T-helper 17 cell (primary cell): ENCODE measurements at places on chromosomes 2 and 18. TPM values are rescaled to one million over a fixed set of nuclear protein-coding genes. Genes with fewer than 3 reads are reported as not detected.
A peak's percentile ranks its signal among the peaks of the same experiment; 100 is the strongest.

GRCh38 chr2:106982350-106982749 is 96.4 kb upstream of the ST6GAL2 start:
- H3K4me1 ChIP-seq, result no peaks in the 10 kb centered on the region
- H3K27me3 ChIP-seq, result no peaks in the 10 kb centered on the region
- no peak overlapping the region for H3K4me3 ChIP-seq
- H3K27ac ChIP-seq, result no peak overlapping the region

DNA sequence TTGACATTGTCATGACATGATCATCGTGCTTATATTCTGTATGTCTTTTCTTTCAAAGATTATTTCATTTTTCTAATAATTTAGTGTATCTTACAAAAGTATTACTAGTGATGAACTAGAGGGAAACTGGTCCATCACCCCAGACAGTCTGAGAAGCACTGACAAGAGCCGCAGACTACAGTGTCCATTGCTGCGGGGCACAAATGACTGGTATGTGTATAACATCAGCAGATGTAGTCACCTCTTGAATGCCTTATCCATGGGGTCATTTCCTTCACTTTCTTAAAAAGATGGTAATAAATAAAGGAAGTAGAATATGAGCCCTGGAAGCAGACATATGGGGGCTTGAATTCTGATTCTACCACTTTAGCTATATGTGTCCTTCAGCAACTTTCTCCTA is 29.6 kb downstream of the NEMP2 start:
- H3K27ac ChIP-seq, result peak overlapping the region; percentile 60
- peaks cover 9% of the 10 kb centered on the region for H3K4me1 ChIP-seq
- H3K27me3 ChIP-seq, result no peaks in the 10 kb centered on the region
- DNase-seq, result no peak

GRCh38 chr2:55175254-55176093 is 56.6 kb downstream of the CLHC1 start:
- peaks cover 1% of the 10 kb centered on the region for H3K36me3 ChIP-seq
- peak overlapping the region; percentile 56 for H3K4me3 ChIP-seq
- DNase-seq, result no peak
- peak overlapping the region; percentile 41 for H3K27ac ChIP-seq
- peaks cover 6% of the 10 kb centered on the region for H3K4me1 ChIP-seq

GRCh38 chr2:160621748-160622147 is 128.1 kb upstream of the RBMS1 start:
- H3K4me1 ChIP-seq, result peaks cover 2% of the 10 kb centered on the region
- H3K27me3 ChIP-seq, result no peaks in the 10 kb centered on the region
- no peak overlapping the region for H3K4me3 ChIP-seq
- no peaks in the 10 kb centered on the region for H3K36me3 ChIP-seq
- H3K27ac ChIP-seq, result no peak overlapping the region
- DNase-seq, result no peak

- H3K27ac ChIP-seq, result no peak overlapping the region
- H3K4me3 ChIP-seq, result no peak overlapping the region
- no peaks in the 10 kb centered on the region for H3K4me1 ChIP-seq
- no peak for DNase-seq
- H3K36me3 ChIP-seq, result peaks cover 2% of the 10 kb centered on the region
These were observed 314.4 kb upstream of the NT5C1B start for GRCh38 chr2:18903750-18904149.

DNA sequence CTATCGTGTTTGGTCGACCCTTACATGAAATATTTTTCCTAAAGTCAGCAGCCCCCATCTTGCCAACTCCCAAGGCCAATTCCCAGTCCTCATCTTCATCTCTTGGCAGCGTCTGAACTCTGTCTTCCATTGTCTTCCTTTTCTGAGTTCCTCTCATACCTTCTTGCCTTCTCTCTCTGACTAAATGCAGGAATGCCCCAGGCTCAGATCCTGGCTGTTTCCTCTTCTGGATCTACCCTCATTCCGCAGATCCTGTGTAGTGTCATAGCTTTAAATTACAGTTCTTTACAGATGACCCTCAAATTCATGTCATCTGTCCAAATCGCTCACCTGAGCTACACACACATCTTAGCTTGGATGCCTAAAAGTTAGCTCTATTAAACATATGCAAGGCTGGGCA is 94.7 kb downstream of the MMADHC start:
- no peak overlapping the region for H3K4me3 ChIP-seq
- peaks cover 6% of the 10 kb centered on the region for H3K27me3 ChIP-seq
- no peaks in the 10 kb centered on the region for H3K36me3 ChIP-seq

- no peaks in the 10 kb centered on the region for H3K4me1 ChIP-seq
- H3K27ac ChIP-seq, result no peak overlapping the region
- no peaks in the 10 kb centered on the region for H3K27me3 ChIP-seq
- H3K36me3 ChIP-seq, result no peaks in the 10 kb centered on the region
These were observed 162.9 kb upstream of the KYNU start for GRCh38 chr2:142714600-142714999.

GRCh38 chr2:27071277-27071989 is at the start of gene OST4:
TSS of gene OST4 (minus strand) at chr2:27071654.
- H3K27ac ChIP-seq, result peak within 1 kb of the TSS; percentile 96
- peaks cover 44% of the 10 kb centered on the region for H3K4me1 ChIP-seq
- H3K27me3 ChIP-seq, result no peaks in the 10 kb centered on the region
- no peaks in the 10 kb centered on the region for H3K36me3 ChIP-seq

DNA sequence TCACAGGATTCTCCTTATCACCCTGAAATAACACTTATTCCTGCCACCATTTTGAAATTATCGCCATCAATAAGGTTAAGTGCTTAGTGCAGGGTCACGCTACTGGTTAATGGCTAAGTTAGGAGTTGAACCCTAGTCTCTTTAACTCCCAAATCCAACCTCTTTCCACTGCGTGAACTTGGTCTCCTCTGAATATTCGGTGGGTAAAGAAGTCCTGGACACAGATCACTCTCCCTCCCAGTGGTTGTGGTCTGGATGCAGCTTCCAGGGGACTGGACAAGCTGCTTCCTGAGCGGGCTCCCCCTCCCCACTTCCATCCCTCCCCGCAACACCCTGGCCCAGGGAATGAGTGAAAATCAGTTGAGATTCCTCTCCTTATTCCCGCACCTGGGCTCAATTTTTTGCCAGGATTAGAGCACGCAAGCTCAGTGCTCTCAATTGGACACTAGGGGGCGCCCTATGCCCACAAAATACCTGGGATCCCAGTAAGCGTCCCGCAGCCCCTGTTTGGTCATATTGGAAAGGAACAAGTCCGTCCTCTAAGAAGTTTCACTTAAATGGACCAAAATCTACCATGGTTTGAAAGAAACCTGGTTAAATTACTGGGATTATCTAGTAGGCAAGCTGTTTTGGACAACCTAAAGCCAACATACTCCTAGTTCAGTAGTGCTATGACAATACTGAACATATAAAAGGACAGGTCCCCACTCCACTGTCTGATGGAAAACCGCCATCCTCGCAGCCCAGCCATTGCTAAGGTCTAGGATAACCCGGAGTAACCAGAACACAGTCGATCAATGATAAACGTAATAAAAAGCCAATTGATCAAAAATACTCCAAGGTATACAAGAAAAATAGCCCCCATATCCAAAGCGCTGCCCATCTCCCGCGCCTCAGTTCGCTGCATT is 40.4 kb downstream of the DHRS9 start:
- no peak overlapping the region for H3K4me3 ChIP-seq
- H3K27ac ChIP-seq, result no peak overlapping the region
- H3K36me3 ChIP-seq, result no peaks in the 10 kb centered on the region
- DNase-seq, result peak; percentile 44

DNA sequence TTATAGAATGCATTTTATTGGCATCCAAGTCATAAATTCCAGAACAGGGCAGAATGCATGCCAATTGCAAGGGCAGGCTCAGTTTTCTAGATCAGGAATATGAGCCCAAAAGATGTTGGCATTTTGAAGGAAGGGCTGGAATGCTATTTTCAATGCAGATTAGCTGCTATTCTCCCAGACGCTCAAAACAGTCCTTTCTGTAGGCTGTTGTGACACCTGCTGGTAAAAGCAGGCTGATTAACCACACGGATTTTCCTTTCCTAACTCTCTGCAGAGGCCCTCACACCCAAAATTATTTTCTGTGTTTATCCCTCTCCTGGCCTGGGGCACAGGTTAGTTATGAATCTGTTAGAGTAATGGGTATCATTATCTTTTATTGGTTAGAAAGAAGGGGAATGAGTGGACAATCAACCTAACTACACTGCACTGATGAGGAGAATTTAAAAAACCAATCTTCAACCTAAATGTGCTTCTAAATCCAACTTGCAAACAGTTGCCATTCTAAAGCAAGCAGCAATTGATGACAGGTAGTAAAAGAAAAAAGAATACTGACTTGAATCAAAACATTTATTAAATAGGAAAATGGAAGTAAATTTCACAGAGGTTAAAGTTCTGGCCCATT is 94.0 kb downstream of the PLA2R1 start:
- H3K4me1 ChIP-seq, result no peaks in the 10 kb centered on the region
- no peak overlapping the region for H3K27ac ChIP-seq
- no peak for DNase-seq
- no peak overlapping the region for H3K4me3 ChIP-seq
- H3K36me3 ChIP-seq, result no peaks in the 10 kb centered on the region

DNA sequence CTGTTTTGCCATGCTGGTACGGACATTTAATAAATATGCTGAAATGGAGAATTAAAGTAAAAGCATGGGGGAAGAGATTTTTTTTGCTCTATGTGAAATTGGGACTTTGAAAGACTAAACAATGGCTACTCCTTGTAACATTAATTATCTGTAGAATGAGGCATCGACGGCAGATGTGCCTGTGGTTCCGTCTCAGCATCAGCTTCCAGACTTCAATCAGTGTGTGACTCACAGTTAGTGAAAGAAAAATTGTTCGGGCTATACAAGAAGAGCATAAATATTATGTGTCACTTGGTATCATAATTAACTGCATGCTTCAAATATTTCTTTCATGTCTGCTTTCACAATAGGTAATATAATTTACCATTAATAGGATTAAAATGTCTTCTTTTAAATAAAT is 117.0 kb upstream of the SMIM21 start:
- DNase-seq, result no peak
- no peaks in the 10 kb centered on the region for H3K36me3 ChIP-seq
- no peak overlapping the region for H3K4me3 ChIP-seq
- peaks cover 34% of the 10 kb centered on the region for H3K27me3 ChIP-seq
- peaks cover 3% of the 10 kb centered on the region for H3K4me1 ChIP-seq

- H3K27me3 ChIP-seq, result no peaks in the 10 kb centered on the region
- no peaks in the 10 kb centered on the region for H3K36me3 ChIP-seq
- DNase-seq, result no peak
- peaks cover 22% of the 10 kb centered on the region for H3K4me1 ChIP-seq
- H3K27ac ChIP-seq, result peak overlapping the region; percentile 86
- peak overlapping the region; percentile 53 for H3K4me3 ChIP-seq
These were observed 17.3 kb downstream of the PDCD1 start for GRCh38 chr2:241841181-241842066.

GRCh38 chr2:220586980-220587530 is 959.6 kb downstream of the SLC4A3 start:
- H3K27me3 ChIP-seq, result no peaks in the 10 kb centered on the region
- no peaks in the 10 kb centered on the region for H3K36me3 ChIP-seq
- no peak overlapping the region for H3K4me3 ChIP-seq
- H3K4me1 ChIP-seq, result no peaks in the 10 kb centered on the region
- H3K27ac ChIP-seq, result no peak overlapping the region

DNA sequence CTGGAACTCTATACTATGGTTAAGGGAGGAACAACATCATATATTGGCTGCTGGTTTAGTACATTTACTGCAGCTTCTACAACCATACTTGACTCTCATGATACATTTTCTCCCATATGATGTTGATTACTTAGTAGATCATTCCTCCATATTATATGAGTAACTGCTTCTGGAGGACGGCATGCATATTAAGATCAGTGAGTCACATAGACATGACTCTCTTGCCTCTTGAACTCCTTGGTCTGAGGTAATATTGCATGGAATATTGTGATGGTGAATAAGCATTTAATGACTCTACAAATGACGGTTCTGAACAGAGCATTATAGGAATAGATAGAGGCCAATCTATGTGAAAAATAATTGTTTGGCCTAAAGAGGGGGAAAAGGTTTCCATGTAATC is 418.8 kb upstream of the SPHKAP start:
- H3K27ac ChIP-seq, result no peak overlapping the region
- no peaks in the 10 kb centered on the region for H3K4me1 ChIP-seq
- no peaks in the 10 kb centered on the region for H3K27me3 ChIP-seq

PPP1CB gene
- 309 TPM for total RNA-seq

EN1 gene
- total RNA-seq, result not detected

ASPRV1 gene
- total RNA-seq, result 1.1 TPM
